Fibroblast of lung (primary cell): ENCODE measurements at places on chromosomes 11 and 22.
A peak's percentile ranks its signal among the peaks of the same experiment; 100 is the strongest.

- peak; percentile 85 for DNase-seq
These were observed 17.2 kb upstream of the CD59 start for GRCh38 chr11:33753304-33753967.

GRCh38 chr11:62847767-62848314 is 8.5 kb upstream of the WDR74 start:
- DNase-seq, result no peak

GRCh38 chr22:35947794-35948425 is 80.7 kb downstream of the RBFOX2 start:
- DNase-seq, result peak; percentile 55

GRCh38 chr11:59216641-59217564 is 4.2 kb upstream of the MPEG1 start:
- peak; percentile 73 for DNase-seq

DNA sequence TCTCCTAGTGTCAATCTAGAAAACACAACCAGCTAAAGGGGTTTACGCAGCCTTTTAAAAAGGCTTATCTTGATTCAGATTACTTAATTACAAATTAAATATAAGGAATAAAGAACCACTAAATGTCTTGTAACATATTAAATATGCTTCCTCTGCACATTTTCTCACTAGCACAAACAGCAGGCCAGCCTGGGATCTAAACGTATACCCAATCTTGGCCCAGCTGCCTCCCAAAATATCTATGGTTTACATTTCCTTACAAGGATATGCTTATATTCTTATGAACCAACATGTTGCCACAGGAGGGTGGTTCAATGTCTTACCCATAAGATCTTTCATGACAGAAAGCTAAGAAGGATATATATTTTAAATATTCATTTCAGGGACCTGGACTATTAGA is 7.7 kb downstream of the LGR4 start:
- DNase-seq, result no peak

- peak; percentile 84 for DNase-seq
These were observed 51.0 kb downstream of the SYTL2 start for GRCh38 chr11:85759915-85760314.

GRCh38 chr11:125228445-125228844 is 63.9 kb downstream of the PKNOX2 start:
- DNase-seq, result no peak

DNA sequence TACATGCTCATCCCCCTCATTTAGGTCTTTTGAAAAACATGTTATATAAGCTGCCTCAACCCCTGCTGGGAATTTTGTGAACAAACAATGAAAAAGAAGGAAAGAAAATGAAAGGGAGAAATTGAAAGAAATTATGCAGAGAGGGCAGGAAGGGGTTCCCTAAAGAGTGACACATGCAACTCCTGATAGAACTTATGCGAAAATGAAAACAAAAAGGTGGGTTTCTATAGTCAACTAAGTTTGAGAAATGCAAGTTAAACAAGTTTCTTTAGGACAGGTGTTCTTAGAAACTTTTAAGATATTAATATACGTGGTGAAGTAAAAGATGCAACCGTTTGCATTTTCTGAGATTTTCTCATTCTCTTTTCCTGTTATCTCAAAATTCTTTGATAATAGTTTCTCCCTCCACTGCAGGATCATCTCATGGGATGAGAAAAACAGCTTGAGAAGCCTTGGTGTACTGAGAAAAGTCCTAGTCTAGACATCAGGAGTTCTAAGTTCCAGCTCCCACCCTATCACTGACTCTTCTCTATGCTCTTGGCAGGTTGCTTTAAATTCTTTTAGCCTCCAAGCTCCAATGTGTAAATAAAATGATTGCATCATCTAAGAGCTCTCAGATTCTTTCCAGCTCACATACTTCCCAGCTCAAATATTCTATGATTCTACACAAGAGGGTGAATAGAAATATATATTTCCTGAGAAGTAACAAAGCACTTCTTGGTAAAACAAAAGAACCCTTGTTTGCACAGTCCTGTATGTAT is 109.2 kb downstream of the FAM76B start:
- DNase-seq, result peak; percentile 91

DNA sequence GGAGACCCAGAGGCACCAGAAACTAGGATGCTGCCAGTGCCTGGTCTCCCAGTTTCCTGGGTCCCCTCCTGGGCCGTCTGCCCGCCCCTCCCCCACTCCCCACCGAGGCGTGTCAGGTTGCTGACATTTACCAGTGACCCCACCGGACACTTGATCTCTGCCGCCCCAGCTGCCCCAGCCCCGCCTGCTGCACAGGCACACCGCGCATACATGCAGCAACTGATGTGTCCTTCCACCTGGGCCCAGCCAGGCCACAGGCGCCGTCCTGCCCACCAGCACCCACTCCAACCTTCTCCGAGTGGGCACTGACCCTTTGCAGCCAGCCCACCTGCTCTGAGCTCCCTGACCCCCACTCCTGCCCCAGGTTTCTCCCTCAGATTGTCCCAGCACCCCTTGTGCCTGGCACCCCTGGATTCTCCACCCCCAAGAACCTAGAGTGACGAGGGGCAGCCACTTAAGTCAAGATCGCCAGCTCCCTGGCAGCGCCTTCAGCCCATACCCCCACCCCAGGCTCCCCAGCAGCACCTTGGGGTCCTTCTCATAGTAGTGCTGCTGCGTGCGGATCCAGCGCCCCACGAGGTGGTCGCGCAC is 548 bp downstream of the PYGM start:
- DNase-seq, result no peak

DNA sequence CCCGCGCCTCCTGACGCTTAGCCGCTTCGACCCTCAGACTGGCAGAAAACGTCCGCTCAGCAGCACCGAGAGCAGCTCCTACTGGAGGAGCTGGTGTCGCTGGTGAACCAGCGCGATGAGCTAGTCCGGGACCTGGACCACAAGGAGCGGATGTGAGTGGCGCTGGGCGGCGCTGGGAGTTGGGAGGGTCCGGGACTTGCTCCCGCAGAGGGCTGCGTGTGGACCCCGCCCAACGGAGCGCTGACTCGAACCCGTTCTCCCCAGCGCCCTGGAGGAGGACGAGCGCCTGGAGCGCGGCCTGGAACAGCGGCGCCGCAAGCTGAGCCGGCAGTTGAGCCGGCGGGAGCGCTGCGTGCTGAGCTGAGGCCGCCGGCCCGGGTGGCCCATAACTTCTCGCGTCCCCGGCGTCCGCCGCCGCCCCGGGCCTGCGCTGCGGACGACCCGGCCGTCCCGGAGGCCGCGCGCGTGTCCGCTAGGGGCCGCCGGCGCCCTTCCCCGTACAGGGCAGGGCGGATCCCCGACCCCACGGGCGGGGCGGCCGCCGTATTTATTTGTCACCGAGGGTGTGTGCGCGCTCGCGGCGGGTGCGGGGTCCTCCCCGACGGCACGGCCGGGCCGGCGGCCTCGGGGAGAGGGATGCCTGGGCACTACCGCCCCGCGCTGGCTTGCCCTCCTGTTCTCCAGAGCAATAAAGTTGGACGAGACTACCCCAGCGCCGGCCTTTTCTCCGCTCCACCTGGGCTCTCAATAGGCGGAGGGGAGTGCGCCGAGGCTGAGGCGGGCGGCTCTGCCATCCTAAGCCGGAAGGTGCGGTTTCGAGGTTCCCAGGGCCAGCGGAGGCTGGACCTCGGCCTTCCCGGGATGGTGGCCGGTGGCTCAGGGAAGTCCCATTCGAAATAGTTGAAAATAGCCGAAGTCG is 3.4 kb downstream of the KCNK7 start:
- peak; percentile 53 for DNase-seq

GRCh38 chr22:39317775-39318506 is 1.5 kb downstream of the RPL3 start:
- peak; percentile 73 for DNase-seq

DNA sequence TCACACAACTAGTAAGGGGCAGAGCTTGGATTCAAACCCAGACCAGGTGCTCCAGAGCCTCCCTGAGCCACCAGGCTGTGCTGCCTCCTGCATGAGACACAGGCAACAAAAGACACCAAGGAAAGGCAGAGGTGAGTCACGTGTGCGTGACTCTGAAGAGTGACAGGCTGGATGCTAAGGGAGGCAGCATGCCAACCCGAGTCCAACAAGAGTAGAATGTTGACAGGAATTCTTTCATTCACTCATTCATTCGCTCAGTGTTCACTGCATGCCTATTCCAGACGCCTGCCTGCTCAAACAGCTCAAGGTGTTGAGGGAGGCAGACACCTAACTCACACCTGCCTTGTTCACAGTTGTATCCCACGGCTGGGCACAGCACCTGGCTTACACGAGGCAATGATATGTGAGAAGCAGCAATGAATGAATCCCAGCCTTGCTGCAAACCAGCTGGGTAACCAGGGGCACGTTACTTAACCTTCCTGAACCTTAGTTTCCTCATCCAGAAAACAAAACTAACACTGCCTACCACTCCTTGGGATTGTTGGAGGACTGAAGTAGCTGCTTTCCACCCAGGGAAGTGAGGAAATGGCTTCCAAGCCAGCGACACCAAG is 73.8 kb upstream of the ARFGAP3 start:
- no peak for DNase-seq

DNA sequence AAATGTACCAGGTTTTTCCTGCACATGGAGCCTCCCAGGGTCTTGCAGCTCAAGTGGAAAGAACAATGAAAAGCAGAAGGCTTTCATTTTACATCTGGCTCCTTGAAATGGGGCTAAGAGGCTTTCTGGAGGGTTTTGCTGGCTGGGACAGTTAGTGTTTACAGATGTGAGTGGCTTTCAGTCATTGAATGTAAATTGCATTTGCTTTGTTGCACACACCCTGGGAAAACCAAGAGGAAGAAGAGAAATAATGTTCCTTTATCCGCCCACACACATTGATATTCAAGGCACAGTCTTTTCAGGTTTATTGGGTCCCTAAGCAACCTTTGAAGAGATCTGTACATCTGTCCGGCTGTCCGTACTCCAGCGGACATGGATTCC is 144.5 kb downstream of the SPON1 start:
- DNase-seq, result no peak

GRCh38 chr11:35787626-35788025 is 125.1 kb downstream of the TRIM44 start:
- DNase-seq, result no peak

DNA sequence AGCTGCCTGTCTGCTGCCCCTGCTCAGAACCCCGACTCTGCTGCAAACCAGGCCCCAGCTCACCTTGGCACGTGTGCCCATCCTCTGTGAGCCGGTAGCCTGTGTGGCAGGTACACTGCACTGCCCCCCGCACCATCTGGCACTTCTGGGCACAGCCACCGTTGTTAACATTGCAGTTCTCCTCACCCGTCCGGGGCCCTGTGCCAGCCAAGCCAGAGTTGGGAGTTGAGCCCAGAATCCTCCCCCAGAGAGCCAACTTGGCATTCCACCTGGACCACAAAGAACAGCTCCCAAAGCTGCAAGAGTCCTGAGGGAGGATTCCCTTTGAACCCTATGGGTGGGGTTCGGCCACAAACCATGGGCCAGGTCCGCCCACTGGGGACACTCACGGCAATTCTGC is 22.5 kb downstream of the LRP4 start:
- peak; percentile 50 for DNase-seq

- DNase-seq, result peak; percentile 75
These were observed 75.7 kb downstream of the PISD start for GRCh38 chr22:31586137-31586920.

DNA sequence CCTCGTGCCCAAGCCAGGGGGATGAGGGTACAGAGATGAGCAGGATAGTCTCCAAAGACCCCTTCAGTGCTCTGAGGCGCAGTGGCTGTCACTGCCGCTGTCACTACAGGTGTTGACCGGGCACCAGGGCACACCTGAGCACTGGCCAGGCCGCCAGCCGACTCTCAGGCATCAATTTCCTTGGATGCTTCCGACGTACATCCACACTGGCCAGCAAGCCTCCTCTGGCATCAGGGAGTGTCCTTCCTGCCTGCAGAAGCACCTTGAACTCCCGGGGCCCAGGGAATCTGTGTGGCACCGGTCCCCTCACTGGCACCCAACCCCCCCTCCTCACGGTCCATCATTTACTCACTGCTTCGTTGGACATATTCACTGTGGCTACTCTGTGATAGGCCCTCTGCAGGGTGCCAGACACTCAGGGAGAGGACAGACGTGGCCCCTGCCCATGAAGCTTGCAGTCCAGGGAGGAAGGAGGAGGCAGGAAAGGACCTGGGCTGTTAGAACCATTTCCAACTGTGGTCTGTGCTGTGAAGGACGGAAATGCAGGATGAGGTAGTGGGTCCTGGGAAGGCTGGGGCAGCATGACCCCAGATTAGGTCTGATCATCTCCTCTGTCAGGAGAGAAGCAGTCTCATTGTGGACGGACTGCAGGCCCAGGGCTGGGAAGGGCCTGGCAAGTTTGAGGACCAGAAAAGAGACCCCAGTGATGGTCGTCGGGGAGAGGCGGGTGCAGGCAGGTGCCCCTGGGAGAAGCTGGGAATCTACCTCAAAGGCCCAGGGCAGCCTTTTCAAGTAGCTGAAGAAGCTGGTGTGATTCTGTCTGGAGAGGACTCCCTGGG is 46.3 kb upstream of the ANO1 start:
- DNase-seq, result no peak

- DNase-seq, result no peak
These were observed 1021.4 kb downstream of the BRD1 start for GRCh38 chr22:48806227-48806781.

DNA sequence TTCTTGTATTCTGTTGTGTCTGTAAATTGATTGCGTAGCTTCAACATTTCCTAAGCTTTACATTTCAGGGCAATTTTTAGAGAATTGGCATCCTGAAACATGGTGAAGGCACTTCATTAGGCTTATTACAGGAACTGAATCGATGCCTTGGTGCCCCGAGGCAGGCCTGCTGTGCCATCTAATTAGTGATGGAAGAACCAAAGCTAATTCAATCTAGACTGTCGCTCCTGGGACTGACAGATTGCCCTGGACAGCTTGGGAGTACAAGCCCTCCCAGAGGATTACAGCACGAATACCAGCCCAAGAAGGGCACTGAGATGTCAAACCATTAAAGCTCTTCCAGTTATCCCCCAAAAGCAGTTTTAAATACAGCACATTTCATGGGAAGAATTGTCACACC is 243.2 kb upstream of the ZC3H12C start:
- no peak for DNase-seq

- DNase-seq, result peak; percentile 43
These were observed 29.8 kb upstream of the CREB3L1 start for GRCh38 chr11:46247659-46248058.

DNA sequence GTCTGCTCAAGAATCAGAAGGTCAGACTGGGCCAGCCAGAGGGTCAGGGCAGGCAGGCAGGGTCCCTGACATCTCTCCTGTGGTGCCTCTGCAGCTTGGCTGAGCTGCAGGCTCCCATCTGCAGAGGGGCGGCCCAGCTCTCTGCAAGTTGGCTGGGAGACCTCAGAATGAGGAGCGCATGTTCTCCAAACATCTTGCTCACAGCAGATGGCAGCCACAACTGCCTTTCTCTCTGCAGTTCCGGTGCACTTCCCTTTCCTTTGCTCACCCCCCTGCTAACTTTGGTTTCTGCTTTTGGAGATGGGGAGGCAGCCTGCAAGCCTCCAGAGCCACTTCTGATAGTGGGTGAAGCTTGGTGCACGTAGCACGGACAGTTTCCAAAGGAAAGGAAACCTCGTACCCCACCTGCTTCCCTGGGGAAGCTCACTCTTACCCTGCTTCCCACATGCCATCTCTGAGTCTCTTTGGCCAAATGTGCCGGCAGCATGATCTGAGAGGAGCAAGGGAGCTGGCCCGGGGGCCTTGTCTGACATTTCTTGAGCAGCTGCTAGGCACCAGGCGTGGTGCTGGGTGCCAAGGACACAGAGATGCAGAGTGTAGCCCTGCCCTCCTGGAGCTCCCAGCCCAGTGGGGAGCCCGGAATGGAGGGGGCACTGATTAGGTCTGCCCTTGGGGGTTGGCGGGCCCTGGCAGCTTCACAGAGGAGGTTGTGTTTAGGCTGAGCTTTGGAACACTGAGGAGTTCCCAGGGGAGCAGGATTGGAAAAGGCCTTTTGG is 18.2 kb downstream of the DAGLA start:
- no peak for DNase-seq
